ENCODE measurements at places on chromosomes 3 and 15.

DNA sequence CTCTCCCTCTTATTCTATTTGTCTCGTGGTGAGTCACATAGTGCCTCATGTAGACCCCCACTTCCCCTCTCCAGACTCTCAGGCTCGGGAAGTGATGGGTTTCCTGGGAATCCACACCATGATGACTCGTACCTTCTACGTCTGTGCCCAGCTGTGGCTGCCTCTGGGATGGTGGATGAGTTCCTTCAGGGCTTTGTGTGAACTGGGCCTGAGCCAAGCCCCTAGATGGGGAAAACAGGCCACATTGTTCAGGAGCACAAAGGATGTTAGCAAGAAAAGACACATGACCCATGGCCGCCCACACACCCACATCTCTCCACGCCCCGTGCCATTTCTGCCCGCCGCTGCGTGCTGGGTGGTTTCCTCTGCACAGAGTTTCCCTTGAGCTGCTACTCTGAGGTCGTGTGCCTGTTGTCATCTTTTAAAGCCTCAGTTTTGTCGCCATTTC lies 10.5 kb downstream of the ISG20 start:
- no peak for DNase-seq

DNA sequence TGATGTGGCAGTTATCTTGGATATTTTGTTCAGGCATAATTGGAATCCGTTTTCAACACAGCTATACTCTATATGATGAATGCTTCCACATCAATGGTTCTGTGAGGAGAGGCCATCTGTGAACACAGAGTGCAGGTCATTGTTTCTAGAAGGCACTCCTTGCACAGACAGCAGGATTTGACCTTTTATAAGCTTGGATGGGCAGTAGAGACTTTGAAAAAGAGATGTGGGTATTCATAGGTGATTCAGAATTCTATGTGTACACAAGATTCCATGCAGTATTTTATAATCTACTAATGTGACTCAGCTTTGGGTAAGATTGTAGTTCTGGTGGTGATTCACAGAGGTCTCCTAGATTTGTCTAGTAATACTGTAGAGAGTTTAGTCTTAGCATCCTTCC lies 12.5 kb downstream of the ARPP21 start:
- DNase-seq, result no peak

DNA sequence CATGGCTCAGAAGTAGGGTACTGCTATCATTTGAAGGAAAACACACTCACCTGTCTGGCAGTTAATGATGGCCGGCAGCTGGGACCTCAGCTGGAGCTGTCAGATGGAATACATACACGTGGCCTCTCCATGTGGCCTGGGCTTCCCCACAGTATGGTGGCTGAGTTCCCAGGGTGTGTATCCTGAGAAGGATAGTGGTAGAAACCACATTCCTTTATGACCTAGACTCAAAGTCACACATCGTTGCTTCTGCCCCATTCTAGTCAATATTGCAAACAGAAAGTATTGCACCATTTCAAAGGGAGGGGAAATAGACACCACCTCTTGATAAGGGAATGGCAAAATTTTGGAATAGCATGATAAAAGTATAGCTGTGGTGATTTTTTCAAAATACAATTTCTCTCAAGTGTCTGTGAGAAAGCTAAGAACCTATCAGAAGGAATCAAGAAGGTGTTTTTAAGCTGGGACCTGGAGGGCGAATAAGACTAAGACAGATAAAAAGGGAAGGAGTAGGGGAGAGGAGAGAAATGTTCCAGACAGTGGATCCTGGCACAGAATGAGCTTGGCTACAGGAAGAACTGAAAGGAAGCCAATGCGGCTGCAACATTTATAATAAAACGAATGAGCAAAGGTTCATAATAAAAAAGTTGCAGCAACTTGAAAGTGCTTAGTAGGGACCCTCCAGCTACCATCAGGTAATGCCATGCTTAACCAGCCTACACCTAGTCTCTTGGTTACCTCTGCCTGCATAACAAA lies 40.1 kb upstream of the GALNT15 start:
- DNase-seq, result no peak

DNA sequence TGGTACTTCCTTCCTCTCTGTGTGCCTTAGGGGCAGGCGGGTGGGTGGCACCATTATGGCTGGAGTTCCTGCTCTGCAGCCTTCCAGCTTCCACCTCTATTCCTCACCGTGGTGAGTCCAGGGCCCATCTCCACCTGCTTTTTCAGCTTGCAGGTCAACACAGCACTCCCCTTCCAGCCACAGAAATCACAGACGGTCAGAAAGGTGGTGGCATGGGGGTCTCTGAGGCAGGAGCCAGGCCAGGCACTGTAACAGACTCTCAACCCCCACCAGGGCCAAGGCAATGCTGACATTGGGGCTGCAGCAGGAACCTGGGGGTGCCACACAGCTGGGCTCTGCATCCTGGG lies 16.6 kb downstream of the KLF15 start:
- DNase-seq, result no peak

DNA sequence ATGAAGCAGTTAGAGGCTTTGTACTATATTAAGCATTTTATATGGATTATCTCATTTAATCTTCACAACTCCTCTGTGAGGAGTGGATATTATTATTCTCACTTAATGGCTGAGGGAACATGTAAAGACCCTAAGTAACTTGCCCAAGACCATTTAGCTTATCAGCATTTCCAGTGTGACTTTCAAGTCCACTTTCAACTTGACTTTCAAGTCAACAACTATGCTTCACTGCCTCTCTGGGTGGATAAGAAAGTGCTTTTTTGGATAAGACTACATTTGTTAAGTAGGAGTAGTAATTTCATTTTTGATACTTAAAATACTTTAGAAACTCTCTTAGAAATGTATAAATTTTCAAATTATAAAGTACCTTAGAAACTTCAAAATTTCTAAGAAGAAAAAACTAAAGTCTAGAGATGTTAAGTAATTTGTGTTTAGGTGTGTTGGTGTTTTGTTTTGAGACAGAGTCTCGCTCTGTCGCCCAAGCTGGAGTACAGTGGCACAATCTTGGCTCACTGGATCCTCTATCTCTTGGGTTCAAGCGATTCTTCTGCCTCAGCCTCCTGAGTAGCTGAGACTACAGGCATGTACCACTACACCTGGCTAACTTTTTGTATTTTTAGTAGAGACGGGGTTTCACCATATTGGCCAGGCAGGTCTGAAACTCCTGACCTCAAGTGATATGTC lies 71.8 kb downstream of the MINDY2 start:
- no peak for DNase-seq

DNA sequence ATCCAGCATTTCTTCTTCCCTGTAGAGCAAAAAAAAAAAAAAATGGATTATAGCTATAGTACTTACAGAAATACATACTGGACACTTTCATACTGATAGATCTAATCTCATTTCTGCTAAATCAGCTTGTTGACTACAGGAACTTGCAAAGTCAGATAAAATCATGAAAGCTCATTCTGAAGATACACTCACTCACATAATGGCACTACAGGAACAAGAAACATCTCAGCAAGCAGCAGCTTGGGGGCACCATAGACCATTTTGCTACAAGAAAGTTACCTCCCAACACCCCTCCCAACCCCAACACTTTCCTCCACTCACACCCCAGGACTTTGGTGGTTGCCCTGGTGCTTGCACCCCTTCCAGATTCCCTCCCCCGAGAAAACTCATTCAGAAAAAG lies 4.6 kb downstream of the MYH15 start:
- DNase-seq, result no peak

GRCh38 chr3:38102444-38102814 lies 34.5 kb downstream of the ACAA1 start:
- no peak for DNase-seq

DNA sequence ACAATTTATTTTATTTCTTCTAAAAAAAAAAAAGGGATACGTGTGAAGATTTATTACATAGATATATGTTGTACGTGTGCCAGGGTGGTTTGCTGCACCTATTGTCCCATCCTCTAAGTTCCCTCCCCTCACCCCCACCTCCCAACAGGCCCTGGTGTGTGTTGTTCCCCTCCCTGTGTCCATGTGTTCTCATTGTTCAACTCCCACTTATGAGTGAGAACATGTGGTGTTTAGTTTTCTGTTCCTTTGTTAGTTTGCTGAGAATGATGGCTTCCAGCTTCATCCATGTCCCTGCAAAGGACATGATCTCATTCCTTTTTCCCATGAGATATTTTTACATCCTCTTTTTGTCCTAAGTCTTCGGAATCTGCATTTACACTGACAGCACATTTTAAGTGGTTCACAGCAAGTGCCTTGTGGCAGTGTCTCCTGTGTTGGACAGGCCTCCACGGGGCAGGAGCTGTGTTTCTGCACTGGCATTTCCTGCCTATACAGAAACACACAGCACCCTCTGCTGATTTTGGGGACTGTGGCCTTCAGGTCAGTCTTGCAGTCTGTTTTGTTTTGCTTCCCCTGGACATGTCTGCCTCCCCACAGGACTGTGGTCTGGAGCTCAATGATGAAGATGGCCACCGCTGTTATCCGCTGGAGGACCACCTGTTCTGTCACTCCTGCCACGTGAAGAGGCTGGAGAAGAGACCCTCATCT lies 12.7 kb upstream of the SACM1L start:
- no peak for DNase-seq

DNA sequence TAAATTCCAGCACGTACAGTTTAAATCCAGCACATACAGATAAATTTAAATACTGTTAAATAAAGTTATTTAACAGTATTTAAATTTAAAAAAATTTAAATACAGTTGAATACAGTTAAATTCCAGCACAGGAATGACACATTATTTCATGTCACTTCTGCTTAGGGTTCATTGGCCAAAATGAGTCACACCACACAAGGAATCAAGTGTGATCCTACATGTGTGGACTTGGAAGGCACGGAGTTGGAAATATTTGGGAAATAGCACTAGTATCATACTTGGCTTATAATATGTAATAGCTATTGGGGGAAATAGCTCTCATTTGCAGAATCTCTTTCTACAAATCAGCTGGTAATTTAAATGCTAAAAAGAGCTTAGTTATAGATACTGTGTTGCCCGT lies 10.6 kb downstream of the RAB7A start:
- DNase-seq, result no peak

DNA sequence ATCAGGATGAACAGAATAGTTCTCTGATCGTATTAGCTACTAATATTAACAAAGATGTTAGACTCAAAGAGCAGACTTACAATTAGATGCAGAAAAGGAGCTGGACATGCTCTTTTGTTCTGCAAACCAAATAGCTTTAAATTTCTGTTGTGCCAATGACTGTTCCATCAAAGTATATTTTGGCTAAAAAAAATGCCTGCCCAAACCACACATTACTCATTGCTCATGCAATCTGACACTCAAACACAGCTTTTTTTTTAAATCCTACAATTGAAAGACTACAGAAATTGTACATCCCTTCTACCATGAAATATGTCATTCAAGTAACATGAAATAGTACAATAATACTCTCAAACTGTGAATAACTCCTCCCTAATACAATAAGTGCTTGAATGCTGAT lies 48.6 kb downstream of the SHOX2 start:
- no peak for DNase-seq

- no peak for DNase-seq
Observed at GRCh38 chr3:59267021-59267420, 217.2 kb upstream of the CFAP20DC start.

- DNase-seq, result no peak
Observed at GRCh38 chr3:151383111-151383510, 1.4 kb downstream of the P2RY12 start.

DNA sequence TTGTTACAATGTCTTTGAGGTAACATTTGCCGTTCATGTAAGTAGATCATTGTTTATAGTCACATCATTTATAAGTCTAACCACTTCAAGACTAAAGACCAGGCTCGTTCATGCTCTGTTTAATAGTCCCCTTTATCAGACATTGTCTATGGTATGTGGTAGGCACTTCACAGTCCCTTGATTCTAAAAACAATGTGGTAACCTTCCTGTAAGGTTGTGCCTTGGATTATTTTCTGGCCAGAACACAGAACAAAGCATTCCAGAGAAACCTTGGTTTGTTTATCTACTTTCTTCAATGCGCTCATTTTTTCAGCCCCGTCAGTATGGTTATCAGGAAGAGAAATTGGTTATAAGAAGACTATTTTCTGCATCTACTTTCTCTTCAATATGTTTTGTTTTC lies 16.3 kb upstream of the ST3GAL6 start:
- no peak for DNase-seq

GRCh38 chr15:56028430-56028829 lies 35.0 kb upstream of the NEDD4 start:
- DNase-seq, result no peak

DNA sequence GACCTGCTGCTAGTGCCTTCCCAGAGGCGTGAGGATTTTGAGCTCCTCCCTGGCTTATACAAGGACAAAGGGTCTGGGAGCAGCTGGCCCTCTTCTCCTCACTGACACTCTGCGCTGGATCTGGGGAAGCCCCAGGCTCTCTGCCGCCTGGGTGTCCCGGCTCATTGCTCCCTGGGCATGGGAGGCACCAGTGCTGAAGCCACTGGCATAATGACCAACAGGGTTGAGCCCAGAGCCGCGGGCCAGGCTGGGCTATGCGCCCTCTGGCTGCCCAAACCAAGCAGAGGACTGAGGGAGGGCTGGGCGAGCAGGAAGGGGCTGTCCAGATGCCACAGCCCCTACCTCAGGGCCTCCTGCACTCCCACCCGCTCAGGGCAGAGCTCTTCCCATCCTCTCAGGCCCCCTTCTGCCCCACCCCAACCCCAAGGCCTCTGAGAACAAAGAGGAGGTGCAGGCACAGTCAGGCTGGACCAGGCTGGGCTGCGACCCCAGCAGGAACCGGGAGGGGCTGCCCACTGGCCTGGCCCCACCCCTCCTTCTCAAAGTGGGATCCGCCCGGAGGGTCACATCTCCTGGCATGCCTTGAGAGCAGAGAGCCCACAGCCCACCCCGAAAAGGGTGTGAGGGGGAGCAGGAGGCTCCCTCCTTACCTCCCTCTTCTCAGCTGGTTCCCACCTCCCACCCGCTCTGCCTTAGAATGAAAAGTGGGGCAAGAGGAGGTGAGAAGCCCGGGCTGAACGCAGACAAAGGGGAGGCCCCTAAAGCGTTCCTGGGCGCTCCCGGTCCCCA lies 1.6 kb downstream of the LINGO1 start:
- no peak for DNase-seq

- no peak for DNase-seq
Observed at GRCh38 chr15:50113187-50113505, 5.9 kb downstream of the ATP8B4 start.

GRCh38 chr3:186965141-186965879 lies 35.0 kb downstream of the ST6GAL1 start:
- DNase-seq, result no peak

DNA sequence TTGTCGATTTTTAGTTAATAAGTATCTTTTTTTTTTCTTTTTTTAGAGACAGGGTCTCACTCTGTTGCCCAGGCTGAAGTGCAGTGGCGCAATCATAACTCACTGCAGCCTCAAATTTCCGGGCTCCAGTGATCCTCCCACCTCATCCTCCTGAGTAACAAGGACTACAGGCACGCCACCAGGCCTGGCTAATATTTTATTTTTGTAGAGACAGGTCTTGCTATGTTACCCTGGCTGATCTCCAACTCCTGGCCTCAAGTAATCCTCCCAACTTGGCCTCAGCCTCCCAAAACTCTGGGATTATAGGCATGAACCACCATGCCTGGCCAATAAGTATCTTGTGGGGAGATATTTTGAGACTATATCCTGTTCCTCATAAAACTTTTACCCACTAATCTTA lies 29.4 kb upstream of the ARID3B start:
- no peak for DNase-seq

- peak; percentile 28 for DNase-seq
Observed at GRCh38 chr15:94576889-94577533, 345.6 kb downstream of the MCTP2 start.

All from NCI-H526 treated with DMSO at 0.1 percent for 48 hours (cell line).